ENCODE measurements at places on chromosomes 5 and 9.

GRCh38 chr9:33687779-33688178 lies 107.6 kb upstream of the PRSS3 start:
- DNase-seq, result no peak

- no peak for DNase-seq
These were observed 111.5 kb upstream of the OSMR start for GRCh38 chr5:38734353-38734752.

GRCh38 chr5:107670932-107671741 lies at the start of gene EFNA5:
EFNA5 (minus strand) TSS chr5:107670937.
- DNase-seq, result no peak

GRCh38 chr5:100623719-100624118 lies 88.5 kb downstream of the FAM174A start:
- peak; percentile 29 for DNase-seq

GRCh38 chr9:99303177-99303576 lies 81.1 kb downstream of the SEC61B start:
- DNase-seq, result peak; percentile 14

DNA sequence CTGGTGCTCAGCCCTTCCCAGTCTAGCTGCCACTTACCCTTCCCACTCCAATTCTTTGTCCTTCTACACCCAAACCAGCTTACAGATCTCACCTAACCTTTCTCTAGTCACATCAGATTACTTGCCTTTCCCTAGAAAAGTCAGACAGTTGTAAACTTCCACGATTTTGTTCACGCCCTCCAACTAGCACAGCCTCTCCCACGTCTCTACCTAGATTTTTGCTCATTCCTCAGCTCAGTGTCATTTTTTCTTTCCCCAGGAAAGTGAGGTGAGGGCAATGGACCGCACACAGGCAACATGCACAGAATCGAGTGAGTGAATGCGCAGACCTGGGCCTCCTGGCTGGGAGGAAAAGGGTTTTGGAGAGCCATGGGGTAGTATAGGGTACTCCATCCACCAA lies 20.9 kb upstream of the PRUNE2 start:
- DNase-seq, result no peak

- DNase-seq, result no peak
These were observed 516.8 kb downstream of the PSAT1 start for GRCh38 chr9:78813602-78814180.

DNA sequence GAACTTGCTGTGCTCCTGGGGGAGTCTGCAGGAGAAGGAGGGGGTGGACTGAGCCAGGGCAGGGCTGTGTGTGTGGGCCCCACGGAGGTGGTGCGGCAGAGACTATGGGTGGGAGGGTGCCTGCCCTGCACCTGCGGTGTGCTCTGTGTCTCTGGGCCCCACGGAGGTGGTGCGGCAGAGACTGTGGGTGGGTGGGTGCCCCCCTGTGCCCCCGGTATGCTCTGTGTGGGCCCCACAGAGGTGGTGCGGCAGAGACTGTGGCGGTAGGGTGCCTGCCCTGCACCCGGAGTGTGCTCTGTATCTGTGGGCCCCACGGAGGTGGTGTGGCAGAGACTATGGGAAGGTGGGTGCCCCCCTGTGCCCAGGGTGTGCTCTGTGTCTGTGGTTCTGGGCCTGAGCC lies 103.7 kb downstream of the EHMT1 start:
- no peak for DNase-seq

DNA sequence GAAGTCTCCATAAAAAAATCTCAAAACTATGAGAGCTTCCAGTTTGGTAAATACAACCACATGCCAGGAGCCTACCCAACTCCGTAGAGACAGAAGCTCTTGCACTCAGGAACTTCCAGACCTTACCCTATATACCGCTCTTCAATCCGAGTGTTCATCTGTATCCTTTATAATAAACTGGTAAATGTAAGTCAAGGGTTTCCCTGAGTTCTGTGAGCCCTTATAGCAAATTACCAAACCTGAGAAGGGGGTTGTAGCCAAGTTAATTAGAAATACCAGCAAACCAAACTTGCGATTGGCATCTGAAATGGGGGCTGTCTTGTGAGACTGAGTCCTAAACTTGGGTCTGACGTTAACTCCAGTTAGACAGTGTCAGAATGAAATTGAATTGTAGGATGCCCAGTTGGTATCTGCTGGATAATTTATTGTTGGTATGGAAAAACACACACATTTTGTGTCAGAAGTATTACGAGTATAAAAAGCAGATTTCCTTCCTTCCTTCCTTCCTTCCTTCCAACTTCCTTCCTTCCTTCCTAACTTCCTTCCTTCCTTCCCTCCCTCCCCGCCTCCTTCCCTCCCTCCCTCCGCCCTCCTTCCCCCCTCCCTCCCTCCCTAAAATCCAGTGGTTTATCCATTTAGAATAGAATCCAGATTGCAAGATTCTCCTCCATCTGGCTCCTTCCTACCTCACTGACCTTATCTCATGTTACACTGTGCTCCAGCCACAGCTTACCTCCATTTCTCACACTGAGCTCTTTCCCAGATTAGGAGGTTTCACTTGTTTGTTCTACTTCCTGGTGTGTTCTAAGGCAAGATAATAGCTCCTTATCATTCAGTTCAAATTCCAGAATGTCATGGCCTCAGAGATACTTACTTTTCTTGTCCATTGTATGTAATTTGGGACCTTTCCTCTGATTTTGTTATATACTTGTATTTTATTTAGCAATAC lies 196.7 kb downstream of the WDR70 start:
- DNase-seq, result no peak

GRCh38 chr5:138752341-138752950 lies 779 bp upstream of the CTNNA1 start:
- DNase-seq, result peak; percentile 22

DNA sequence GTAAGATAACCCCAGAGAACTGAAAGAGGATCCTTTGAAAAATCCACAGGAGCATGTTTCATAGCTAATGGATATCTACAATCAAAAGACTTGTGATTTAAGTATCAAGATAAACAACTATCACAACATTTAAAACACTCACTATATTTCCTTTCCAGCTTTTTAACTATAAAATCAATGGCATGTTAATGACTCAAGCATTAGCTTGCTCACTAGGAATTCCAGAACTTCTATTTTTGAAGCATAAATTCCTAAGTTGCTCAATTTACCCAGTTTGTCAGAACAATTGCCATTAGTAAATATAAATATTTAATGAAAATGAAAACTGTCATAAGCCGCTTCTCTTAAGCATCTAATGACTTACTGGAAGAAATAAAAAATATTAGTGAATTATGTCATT lies 355.3 kb downstream of the PRELID2 start:
- no peak for DNase-seq

DNA sequence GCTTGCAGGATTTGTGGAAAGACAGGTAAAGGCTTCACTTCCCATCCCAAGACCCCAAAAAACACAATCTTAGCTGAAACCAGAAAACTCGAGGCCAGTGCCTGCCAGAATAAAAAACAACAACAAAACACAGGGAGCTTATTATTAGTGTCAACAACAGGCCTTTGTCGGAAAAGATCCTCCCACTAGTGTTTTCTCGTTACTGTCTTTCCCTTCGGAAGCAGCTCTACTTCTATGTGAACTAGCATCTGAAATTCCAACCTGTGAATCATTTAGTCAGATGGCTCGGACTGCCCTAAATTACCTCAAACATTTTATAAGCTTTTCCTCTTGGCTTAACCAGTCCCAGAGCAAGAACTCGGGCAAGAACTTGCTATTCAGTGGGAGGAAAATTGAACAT lies 122.2 kb upstream of the GNA14 start:
- no peak for DNase-seq

GRCh38 chr5:127926974-127927373 lies 156.6 kb upstream of the SLC12A2 start:
- no peak for DNase-seq

- peak; percentile 72 for DNase-seq
These were observed 8.9 kb upstream of the TLE4 start for GRCh38 chr9:79562749-79563386.

DNA sequence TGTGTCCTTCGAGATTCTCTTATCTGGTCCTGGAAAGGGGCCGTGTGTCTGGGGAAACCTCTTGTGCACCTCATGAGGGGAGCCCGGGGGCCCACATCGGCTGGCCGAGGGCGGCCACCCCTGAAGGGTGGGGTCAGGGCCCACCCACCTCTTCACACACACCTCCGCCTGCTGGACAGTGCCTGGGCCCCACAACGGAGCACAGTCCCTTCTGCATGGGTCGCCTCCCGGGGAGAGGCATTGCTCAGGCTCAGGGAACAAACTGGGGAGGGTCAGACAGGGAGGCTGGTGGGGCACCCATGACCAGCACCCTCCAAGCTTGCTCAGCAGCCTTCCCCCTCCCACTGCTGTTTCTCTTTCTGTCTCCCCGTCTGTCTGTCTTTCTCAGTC lies 1.3 kb upstream of the LRRC14B start:
- DNase-seq, result no peak

- no peak for DNase-seq
These were observed 17.5 kb upstream of the NDUFS4 start for GRCh38 chr5:53542926-53543325.

- no peak for DNase-seq
These were observed 24.3 kb upstream of the AFF4 start for GRCh38 chr5:132987531-132988408.

DNA sequence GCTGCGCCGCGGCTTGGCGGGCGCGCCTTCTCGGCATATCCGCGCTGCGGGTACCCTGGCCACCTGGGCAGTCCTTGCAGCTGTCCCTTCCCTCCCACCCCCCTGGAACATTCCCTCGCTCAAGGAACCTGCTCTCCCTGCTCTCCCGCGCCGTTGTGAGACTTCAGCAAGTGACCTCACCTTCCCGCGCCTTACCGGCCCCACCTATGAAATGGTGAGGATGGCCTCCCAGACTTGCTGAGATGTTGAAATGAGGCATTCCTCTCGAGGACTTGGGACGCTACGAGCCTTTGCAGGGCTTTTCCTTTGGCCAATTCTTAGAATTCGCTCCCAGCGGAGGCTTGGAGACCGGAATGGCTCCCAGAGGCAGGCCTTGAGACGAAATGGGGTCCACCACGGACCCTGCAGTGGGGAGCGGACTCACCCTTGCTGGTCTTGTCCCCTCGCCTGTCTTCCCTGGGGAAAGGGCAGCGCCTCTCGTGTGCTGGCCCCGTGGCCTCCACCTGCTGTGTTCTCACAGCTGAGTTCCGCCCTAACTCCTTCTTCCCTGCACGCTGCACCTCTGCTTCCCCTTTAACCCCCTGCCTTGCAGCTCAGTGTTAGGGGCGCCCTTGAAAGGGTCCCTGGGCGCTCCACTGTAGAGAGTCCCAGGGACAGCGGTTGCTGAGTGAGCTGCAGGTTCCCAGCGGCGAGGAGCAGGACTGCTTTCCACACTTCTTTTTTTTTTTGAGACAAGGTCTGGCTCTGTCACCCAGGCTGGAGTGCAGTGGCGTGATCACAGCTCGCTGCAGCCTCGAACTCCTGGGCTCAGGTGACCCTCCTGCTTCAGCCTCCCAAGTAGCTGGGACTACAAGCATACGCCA lies 907 bp downstream of the HMCN2 start:
- DNase-seq, result no peak
